ENCODE measurements at places on chromosomes 5 and 9.

- no peak for DNase-seq
Observed at GRCh38 chr5:14343376-14343775, 200.2 kb downstream of the TRIO start.

- peak; percentile 40 for DNase-seq
Observed at GRCh38 chr5:95846554-95847260, 24.2 kb upstream of the GLRX start.

GRCh38 chr5:73418244-73418691, 30.3 kb downstream of the FOXD1 start:
- no peak for DNase-seq

- no peak for DNase-seq
Observed at GRCh38 chr9:123773783-123774182, 156.1 kb downstream of the DENND1A start.

GRCh38 chr5:151707567-151707966, 20.9 kb upstream of the SPARC start:
- no peak for DNase-seq

DNA sequence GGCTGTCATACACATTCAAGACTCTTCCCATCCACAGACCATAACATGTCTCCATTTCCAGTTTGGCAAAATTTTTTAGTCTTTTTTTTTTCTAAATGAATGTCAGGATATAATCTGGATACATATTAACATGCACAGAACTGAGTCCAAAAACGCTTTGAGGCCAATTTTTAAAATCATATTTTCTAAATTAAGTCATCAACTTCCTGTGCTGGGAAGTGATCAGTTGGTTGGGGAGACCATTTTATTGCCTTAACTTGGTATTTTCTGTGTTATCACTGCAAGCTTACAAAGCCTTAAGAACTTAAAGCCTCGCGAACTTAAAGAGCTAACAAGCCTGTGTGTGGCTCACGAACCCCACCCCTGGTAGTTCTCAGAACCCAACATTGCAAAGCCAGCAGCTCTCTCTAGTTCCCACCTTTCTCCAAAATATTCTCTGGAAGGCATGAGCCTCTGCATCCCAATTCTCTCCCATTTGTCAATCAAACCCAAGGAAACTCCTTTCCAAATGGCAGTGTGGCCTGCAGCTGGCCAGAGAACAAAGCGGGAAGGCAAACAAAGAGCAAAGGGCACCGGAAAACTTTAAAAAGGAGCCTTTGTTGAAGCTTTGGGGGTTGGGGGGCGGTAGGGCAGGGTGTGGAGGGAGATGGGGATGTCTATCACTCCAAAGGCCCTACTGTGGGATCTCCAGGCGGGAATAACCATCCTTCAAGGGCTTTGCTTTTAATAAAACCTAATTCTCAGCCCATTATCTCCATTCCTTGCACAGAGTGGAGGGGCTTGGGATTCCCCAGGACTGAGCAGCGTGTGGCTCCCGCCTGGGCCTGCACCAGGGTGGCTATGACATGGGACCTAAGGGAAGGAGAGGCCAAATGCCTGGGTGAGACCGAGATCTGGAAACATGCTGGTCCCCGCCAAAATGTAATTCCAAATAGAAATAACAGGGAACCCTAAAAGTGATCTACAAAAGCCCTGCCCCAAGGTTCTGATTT, 65.0 kb downstream of the ROR2 start:
- DNase-seq, result no peak

DNA sequence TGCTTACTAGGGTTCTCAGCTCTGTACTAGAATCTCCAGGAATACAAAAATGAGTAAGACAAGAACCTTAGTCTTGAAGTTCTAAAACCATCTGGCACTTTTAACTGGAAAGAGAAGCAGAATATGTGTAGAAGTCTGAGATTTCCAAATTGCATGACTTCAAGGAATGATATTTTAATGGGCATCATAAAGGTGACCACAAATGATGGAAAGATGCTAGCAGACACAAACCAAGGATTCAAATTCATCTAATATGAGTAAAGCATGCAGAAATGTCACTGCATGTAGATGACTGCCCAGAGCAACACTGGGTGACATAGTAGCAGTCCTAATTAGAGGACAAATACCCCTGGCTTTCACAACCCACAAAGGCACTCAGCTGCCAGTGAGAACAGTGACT, 117.2 kb downstream of the RPS23 start:
- DNase-seq, result no peak

- peak; percentile 4 for DNase-seq
Observed at GRCh38 chr5:80346055-80346454, 26.3 kb downstream of the SPZ1 start.

DNA sequence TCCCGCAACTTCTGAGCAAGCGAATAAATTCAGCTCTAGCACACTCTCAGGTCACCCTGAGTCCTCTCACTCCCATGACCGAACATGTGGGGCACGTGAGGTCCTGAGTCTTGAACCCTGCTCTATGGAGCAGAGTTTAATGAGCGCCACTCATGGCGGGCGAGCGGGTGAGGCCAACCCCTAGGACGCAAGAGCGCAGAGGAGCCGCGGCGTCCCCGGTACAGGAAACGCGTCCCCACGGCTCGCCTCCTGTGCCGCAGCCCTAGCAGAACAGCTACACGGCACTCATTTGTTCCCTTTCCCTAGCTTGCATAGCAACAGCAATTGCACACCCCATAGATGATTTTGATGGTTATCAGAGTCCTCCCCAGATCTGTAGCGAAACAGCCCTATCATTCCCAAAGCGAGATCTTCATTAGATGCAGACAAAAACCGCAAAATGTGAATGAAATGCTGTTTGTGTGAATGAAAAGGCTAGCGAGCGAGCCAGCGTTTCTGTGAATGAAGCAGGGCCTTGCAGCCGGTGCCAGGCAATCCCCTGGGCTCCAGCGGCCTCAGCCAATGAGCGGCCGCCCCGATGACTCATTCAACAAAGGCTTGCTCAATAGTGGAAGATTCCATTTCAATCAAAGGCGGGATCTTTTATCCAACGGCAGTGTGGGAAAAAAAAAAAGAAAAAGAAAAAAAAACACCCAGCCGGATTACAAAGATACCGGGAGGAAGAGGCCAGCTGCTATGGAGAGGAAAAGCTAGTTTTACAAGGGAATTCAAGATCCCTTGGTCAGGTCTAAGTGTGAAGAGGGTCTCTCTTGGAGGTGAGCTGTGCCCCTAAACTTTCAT, 1.5 kb upstream of the SHC3 start:
- DNase-seq, result peak; percentile 94

- DNase-seq, result no peak
Observed at GRCh38 chr9:108863891-108864290, 1.8 kb downstream of the ACTL7A start.

GRCh38 chr5:142587354-142587965, 98.4 kb downstream of the FGF1 start:
- DNase-seq, result no peak

Data from NCI-H2081 (cell line).